Stimulated activated CD4-positive, alpha-beta T cell treated with anti-CD3 and anti-CD28 coated beads, Interleukin-12 subunit alpha, Interleukin-12 subunit beta, amount 100 ng/mL, for 24 hours (primary cell): ENCODE measurements at places on chromosomes 13 and 19.

DNA sequence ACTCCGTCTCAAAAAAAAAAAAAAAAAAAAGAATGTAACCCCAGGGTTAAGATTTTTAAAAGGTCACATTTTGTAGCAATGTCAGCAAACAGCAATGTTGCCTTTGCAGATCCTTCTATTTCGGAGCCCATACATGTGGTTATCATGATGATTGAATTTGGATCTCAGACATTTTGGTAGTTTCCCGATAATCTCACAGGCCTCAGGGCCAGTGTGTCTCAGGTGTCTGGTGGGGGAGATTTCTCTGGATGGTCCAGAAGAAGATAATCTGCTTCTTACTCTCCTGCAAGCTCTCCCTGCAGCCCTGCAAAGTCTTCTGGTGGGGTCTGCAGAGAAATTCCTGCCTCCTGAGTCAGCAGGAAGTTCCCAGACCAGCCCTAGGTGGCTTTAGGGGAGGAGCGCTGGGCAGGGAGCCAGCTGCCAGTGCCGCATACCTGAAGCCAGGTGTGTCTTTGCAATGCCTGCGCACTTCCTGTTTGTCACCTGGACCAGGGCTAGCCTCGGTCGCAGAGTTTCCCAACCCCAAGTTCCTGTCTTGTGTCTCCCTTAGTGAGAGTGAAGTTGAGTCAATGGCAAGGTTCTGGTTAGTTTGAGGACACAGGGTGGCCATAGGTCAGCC, 1.4 kb downstream of the SH2D3A start:
- no peak for DNase-seq

DNA sequence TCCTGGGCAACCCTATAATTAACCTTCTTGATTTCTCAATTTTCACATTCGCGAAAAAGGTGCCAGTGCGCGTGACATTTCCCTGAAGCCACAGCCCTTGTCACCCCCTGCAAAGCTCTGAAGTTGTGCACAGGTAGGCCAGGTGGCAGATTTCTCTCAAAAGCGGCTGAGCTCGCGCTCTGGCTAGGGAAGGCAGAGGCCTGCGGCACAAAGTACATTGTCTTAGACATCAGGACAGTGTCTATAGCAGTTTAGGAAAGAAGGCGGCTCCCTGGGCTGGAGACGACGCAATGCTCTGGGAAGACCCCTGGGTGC, 42.9 kb upstream of the ZNF14 start:
- DNase-seq, result no peak

GRCh38 chr19:58560921-58561320, 2.5 kb upstream of the UBE2M start:
- no peak for DNase-seq

- no peak for DNase-seq
Observed at GRCh38 chr13:69547780-69548179, 559.8 kb upstream of the ATXN8OS start.

- DNase-seq, result no peak
Observed at GRCh38 chr13:76266561-76266960, 619.6 kb downstream of the KCTD12 start.

GRCh38 chr13:39100996-39101738, 62.9 kb downstream of the NHLRC3 start:
- no peak for DNase-seq

- DNase-seq, result no peak
Observed at GRCh38 chr19:53864308-53864836, 3.3 kb upstream of the MYADM start.

DNA sequence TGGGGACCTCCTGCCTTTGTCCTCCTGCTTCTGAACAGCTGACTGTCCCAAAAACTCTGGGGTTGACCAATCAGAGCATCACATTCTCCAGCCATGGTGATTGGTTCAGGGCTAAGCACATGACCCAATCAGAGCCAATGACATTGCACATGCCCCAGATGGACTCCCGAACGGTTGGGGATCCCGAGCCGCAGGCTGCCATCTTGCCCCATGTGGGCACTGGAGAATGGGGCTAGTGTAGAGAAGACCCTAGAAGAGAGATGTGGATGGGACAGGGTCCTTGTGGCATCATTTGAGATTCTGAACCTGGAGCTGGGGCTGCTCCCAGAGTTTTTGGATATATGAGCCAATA, 31.3 kb upstream of the PEPD start:
- DNase-seq, result no peak

GRCh38 chr13:108924134-108924533, 294.7 kb downstream of the MYO16 start:
- no peak for DNase-seq

GRCh38 chr19:6056801-6057650, 53.3 kb downstream of the RFX2 start:
- DNase-seq, result no peak

GRCh38 chr13:113916330-113916815, 52.5 kb upstream of the GAS6 start:
- no peak for DNase-seq

- DNase-seq, result no peak
Observed at GRCh38 chr13:58476206-58476918, 844.8 kb downstream of the PCDH17 start.

- DNase-seq, result no peak
Observed at GRCh38 chr19:51259348-51260245, 8.7 kb downstream of the SIGLECL1 start.

GRCh38 chr13:88526186-88526852, 855.1 kb downstream of the SLITRK5 start:
- no peak for DNase-seq

- no peak for DNase-seq
Observed at GRCh38 chr19:42368360-42368759, 21.7 kb downstream of the CNFN start.

DNA sequence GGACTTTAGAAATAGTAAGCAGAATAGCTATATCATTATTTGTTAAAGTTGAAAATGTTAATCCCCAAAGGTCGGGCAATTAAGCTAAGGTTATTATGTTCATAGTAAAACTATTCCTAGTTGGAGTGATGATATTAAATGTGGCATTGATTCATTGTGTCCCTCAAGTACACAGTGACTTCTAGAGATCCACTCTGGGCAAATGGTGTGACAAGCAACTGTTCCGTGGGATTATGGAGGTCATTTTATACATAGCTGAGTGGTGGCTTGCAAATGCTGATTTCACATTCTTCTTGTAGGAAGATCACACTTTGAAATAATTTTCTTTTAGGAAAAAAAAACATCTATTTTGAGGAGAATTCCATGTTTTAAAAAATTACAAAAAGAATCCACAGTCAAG, 317.8 kb downstream of the ATP8A2 start:
- DNase-seq, result no peak

DNA sequence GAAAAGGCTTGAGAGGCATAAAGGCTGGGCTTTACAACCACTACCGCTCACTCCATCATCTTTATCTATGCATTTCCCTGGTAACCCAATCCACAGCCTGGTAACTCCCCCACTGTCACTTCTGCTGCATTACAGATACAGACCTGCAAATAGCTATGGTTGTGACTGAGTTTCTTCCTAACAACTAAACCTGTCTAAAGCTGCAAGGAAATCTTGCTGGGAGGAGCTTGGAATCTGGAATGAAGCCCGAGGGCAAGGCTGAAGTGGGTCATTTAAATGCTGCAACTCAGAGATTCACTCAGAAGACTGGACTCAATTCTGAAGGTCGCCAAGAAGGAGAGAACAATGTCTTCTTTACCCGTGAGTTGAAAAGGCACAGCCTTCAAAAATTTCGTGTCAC, at the start of gene LGALS13:
TSS of gene LGALS13 (plus strand) at position 301 of the 400 bp plus-strand sequence. CDS start at position 346, 45 bp downstream.
- no peak for DNase-seq

GRCh38 chr19:14559916-14560775, 11.7 kb downstream of the NDUFB7 start:
- DNase-seq, result no peak

GRCh38 chr19:10259162-10259905, 7.3 kb downstream of the MRPL4 start:
- peak; percentile 94 for DNase-seq

- DNase-seq, result no peak
Observed at GRCh38 chr19:47381653-47382279, 32.7 kb downstream of the DHX34 start.

DNA sequence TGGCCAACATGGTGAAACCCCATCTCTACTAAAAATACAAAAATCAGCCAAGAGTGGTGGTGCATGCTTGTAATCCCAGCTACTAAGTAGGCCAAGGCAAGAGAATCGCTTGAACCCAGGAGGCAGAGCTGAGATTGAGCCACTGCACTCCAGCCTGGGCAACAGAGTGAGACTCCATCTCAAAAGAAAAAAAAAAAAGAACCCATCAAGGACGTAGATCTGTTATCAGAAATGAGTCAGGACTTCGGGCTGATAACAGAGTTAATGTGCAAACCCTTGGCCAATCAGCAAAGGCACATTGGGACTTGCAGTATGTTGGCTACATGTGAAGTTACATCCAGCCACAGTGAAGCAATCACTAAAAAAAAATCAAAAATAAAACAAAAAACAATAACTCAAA, 4.8 kb upstream of the LGALS7B start:
- DNase-seq, result no peak

- no peak for DNase-seq
Observed at GRCh38 chr19:10935371-10936059, 6.9 kb downstream of the TIMM29 start.

DNA sequence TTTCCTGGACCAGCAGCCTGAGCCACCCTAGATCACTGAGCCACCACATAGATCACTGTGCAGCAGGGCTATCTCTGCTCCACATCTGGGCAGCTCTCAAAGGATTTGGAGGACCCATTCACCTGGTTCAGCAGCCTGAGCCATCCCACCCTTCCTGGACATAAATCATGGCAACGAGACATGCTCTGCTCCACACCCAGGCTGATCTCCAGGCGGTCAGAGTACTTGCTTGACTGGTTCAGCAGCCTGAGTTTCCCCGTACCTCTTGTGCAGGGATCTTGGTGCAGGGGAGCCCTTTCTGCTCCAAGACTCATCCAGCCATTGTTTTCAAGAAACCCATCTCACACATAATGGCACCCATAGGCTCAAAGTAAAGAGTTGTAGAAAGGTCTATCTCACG, 195.3 kb downstream of the LIG4 start:
- DNase-seq, result no peak

DNA sequence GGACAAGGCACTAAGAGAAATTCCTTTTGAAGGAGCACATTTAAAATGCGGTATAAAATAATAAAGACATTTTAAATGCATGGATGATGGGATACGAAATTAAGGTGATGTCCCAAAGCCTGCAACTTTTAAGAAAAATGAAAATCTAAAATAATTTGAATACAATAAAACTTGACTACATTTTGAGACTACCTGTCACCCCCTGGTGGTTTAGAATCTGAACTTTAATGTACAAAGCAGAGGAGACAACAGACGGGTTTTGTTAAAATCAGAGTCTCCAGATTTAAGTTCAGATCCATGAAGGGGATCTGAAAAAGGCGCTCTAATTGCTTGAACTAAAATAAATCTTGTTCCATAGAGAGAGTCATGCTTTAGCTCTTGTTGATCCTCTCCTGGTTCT, 1129.3 kb upstream of the PCDH20 start:
- DNase-seq, result no peak

GRCh38 chr19:47419789-47420188, 462 bp upstream of the MEIS3 start:
- DNase-seq, result no peak

DNA sequence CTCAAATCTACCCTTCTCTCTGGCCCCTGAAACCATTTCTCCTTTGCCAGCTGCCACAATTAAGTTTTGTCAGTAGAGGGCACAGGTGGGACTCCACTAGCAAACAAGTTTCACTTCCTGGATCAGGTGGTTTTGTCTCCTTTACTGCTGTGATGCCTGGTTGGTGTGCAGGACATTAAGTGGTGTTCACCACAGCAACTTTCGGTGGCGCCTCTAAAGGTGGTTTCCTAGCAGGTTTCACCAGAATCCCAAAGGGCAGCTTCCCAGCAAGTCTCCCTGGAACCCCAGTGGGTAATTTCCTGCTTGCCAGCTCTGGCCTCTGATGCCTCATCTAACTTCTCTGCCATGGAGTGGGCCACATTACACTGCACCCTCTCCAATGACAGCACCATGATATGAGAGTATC, 16.6 kb downstream of the MED4 start:
- DNase-seq, result no peak

- no peak for DNase-seq
Observed at GRCh38 chr13:37686501-37686900, 87.9 kb upstream of the POSTN start.

GRCh38 chr13:112347986-112348385, 28.2 kb upstream of the SPACA7 start:
- DNase-seq, result no peak

DNA sequence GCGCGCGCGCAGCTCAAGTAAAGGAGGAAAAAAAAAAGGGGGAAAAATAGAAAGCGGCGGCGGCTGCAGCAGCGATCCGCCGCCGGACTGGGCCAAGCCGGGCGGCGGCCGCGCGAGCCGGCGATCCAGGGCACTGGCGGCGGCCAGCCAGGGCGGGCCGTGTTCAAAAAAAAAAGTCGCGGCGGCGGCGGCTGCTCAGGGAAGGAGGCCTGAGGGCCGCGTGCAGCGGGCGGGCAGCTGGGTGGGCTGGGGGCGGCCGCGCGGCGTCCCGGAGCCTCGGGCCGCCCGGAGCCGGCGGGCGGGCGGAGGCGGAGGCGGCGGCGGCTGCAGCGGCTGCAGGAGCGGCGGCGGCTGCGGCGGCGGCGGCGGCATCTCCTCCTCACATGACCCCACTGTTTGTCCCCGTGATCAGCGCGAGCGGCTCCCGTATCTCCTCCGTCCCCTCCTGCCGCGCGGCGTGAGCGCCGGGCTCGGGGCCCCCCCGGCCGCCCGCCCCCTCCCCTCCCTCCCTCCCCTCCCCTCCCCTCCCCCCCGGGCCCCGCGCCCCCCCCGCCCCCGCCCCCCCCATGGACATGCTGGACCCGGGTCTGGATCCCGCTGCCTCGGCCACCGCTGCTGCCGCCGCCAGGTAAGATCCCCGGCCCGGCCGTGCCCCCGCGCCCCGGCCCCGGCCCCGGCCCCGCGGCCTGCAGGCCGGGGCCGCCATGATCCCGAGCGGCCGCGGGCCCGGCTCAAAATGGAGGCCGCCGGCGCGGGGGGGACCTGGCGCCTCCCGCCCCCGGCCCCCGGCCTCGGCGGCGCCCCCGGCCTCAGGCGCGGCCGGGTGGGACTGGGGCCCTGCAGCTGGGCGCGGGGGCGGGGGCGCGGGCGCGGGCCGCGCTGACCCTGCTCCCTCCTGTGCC, at the start of gene USF2:
TSS of gene USF2 (plus strand) at position 427 of the 902 bp plus-strand sequence. CDS start at position 567, 140 bp downstream.
- DNase-seq, result peak; percentile 23

DNA sequence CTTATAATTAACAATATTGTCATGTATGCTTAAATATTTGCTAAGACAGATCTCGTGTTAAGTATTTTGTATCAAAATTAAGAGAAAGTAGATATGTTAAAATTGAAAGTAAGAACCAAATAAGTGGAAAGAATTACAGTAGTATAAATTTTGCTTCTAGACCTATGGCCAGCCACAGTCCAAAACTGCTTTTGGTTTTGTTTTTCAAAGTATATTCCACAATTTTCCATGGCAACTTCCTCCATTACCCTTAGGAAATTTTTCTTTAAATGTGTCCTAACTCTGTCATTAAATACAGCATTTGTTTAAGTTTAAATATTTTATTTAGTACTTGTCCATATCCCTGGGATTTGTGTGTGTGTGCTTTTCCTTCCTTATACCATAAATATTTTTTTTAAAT, 689.0 kb downstream of the DIAPH3 start:
- no peak for DNase-seq

DNA sequence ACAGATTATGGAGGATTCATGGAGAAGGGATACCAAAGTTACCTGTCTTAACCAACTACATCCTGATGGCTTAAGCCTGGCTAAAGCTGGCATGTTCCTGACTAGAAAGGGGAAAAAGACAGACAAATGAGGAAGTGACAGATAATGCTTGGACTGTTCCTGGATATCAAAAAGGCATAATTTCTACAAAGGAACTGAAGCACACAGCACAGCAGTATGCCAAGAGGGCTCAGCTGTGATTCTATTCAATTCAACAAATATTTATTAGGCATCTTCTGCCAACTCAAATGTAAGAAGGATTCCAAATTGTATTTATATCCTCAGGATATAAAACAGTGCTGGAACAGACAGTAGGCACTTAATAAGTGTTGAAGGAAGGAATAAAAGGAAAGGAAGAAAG, 59.5 kb downstream of the KLF12 start:
- no peak for DNase-seq
